ENCODE measurements at places on chromosomes 12 and 14.

GRCh38 chr14:37901978-37902377 lies 305.7 kb upstream of the SSTR1 start:
- DNase-seq: peak; percentile 52

DNA sequence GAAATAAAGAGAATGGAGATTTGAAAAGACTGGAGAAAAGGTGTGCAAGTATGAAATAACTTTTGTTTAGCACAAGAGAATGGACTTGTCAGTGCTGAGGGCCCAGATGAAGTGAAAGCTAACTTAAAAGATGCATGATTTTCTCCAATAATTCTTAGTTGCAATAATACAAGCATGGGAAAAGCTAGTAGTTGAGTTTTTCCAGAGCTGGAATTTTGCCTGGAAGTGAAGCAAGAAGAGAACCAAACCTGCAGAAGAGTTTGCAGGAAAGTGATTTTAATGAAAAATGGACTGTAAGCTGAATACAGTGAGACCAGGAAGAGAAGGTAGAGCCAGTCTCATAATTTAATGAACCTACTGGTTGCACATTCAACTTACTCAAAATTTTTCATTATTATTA lies 69.3 kb upstream of the FSCB start:
- no peak for DNase-seq

GRCh38 chr12:90499795-90500194 lies 455.2 kb downstream of the CCER1 start:
- DNase-seq: no peak

DNA sequence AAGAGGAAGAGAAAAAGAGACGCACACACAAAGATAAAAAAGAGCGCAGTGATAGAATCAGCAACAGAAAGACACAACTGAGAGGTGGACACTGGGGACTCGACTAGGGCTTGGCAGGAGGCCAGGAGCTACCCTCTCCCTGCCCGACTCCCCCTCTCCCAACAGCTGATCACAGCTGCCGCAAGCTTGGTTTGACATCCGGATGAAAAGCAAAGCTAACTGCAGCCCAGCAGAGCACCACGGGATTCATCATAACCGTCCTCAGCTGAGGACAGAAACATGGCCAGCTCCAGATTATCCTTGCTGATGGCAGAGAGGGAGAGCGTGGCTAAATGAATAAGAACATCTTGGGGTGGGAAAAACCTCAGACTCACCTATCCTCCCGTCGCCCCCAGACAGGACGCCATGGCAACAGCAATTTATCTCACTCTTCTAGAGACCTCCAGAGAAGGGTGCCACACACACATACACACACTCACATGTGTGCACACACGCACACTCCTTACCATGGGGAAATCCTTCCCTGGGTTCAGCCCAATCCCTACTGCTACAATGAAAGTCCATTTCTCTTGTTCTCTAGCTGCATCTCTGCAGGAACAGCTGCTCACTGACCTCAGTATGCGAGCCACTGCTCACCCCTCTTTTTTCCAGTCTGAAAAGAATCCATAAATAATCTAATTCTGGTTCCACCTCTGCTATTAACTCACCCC lies 135.3 kb downstream of the NTF3 start:
- DNase-seq: peak; percentile 79

Data from left hindlimb (tissue), 1 donor.